Stimulated activated CD8-positive, alpha-beta memory T cell treated with anti-CD3 and anti-CD28 coated beads, Interleukin-7, amount 100 ng/mL, for 1 hour (primary cell): ENCODE measurements at places on chromosomes 3 and 15.

GRCh38 chr15:66588537-66588936 lies 22.7 kb upstream of the LCTL start:
- no peak for DNase-seq

DNA sequence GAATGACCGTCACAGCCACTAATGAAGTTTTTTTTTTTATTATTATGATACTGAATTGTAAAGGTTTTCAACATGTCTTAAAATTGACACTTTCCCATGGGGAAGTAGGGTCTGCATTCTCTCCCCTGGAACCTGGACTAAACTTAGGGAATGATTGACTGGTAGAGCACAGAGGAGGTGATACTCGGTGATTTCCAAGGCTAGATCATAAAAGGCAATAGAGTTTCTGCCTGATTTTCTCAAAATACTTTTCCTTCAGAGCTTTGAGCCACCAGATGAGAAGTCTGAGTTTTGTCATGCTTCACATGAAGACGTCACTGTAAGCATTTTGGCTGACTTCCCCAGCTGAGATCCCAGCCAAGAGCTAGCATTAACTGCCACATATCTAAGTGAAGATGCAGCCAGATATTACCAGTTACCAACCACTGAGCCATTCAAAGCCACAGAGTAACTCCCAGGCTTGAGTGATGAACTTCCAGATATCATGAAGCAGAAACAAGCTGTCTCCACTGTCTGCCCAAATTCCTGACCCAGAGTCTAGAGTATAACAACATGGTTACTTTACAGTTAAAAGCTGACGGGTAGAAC lies 105.8 kb downstream of the LSAMP start:
- DNase-seq, result no peak

DNA sequence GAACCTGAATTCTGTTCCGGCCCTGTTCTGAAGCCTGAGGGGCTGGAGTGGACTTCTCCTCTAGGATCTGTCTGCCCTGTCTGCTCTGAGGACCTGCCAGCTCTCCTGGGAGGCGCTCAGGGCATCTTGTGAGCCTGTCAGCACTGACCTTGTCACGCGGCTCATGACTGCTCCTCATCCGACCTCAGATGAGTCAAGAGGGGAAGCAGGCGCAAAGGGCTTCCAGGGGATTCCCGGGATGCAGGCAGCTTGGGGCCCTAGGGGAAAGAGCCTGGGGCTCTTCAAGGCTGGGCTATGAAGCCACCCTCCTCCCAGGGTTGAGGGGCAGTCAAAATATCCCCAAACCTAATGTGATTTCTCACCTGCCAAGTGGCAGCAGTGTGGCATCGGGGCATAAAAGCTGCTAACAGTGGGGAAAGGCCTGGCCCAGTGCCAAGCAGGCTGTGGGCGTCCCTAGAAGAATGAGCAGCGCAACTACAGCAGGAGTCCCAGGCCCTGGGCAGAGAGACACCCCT lies 27.6 kb upstream of the ANKDD1A start:
- DNase-seq, result no peak

DNA sequence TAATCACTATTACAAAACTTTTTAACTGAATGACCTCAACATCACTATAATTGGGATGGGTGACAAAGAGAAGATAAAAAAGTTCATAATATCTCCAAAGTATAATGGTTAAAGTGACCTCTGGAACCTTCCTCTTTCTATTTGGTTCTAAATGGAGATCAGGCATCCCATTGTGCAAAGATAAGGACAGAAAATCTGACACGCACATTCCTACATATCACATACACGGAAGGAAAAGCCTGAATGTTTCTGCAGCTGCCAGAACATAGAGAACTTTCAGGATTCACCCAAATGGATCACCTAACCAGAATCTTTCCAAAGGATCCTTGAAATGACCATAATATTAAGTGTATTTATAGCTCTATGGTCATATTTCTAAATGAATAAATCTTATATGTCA lies 128.2 kb downstream of the TFDP2 start:
- no peak for DNase-seq

- DNase-seq, result no peak
Measured at GRCh38 chr3:124117486-124117885, 125.6 kb upstream of the ROPN1 start.

DNA sequence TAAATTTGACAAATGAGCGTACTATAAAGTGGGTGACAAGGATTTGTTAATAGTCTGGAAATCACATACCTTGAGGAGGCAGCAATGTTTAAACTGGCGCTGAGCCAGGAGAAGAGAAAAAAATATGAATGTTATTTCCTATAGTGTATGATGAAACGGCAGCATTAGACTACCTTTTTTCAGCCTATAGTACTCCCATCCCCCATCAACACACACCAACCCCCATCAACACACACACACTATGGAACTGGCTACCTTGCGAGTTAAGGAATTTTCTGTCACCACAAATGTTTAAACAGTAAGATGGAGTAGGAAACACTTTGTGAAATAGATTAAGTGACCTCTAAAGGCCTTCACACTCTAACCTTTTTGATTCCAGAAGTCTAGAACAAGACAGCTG lies 46.8 kb upstream of the ZCWPW2 start:
- DNase-seq, result no peak

DNA sequence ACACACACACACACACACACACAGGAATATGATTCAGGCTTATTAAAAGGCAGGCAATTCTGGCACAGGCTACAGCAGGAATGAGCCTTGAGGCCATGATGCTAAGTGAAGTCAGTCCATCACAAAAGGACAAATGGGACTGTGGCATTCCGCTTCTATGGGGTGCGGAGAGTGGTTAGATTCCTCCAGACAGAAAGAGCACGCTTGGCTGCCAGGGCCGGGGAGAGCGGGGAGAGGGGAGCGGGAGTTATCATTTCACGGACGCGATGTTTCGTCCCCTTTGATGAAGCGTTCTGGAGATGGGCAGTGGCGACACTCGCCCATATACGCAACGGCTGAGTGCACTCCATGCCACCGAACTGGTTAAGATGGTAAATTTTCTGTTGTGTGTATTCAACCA lies 58.5 kb upstream of the FAM174B start:
- DNase-seq, result no peak

DNA sequence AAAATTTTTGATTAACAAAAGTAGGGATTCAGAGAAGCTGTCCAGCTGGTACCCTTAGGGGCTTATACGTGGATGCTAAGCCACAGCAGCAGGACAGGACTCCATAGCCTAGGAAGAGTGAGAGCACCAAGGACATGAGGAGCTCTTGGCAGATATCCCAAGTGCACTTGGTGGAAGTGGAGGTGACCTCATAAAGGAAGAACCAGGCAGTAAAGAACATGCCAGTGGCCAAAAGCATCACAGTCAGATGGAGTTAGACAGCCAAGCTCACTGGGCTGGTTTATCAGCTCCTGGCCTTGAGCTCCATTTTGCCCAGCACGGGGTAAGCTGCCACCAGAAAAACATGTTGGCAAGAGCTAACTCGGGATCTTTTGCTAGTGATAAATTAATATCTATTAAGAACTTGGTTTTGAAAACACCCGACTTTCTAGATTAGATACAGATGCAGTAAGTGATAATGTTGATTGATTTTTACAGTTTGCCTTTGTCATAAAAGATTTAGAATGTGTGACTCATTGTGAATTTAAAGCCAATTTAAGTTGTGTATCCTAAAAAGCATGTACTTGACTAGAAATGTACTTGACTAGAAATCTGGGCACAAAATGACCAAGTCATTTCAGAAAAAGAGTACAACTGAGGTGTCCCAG lies 108.0 kb downstream of the CMSS1 start:
- DNase-seq, result no peak

DNA sequence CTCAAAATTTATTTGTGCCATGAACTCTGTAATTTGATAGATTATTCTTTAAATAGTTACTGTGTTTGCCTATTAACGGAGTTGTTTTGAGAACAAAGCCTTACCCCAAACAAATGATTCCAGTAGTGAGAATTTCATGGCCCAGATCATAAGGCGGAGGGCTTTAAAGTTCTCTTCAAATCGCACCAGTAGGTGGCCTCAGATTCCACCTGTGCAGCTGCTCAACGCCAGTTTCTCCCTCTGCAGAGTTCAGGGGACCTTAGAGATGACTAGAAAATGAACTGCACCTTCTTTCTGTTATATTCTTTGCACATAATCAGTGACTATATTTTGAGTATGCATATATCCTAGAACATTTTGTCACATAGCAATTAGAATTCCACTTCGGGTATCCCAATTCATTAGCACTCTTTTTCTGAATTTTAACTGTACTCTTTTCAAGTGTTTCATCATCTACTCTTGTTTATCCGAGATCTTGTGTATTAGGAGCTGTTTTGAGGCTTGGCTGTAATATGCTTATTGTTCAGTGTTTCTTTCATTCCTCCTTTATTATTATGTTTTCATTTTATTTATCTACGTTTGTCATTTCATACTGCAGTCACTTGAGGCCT lies 232.6 kb upstream of the CHRM5 start:
- no peak for DNase-seq
